ENCODE measurements at places on chromosomes 13 and 19.

DNA sequence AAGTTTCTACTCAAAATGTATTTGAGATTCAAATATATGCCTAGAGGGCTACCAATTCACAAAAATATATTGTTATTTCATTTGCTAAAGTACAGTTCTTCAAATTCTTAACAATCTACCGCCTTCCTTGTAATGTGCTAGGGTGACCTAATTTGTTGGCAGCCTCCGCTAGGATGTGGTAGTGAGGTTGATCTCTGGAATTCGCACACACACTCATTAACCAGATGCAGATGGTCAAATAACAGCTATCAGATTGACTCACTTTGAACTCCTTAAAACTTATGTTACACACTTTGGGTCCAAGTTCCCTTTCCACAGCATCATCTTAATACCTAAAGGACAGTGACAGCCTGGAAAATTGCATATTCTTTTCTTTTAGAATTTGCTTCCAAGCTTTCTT lies 367.3 kb downstream of the DCT start:
- no peak for DNase-seq

DNA sequence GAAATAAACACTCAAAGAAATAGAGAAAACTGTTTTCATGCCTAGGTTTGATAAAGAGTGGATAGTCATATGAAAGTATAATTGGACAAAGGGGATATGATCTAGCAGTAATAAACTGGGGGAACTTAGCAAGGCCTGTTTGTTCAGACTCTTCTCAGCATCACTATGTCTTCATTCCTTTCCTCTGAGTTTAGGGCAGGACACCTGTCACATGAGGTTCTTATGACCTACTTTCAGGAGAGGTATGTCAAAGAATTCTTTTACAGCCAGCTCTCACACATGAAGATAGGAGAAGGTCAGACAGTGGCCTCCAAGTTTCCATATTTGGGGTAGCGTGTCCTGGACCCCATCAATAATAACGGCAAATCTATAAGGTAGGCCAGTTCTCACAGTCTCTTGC lies 11.4 kb upstream of the RFXAP start:
- DNase-seq = no peak

- DNase-seq = no peak
Measured at GRCh38 chr13:56352361-56352760, 788.4 kb upstream of the PRR20A start.

DNA sequence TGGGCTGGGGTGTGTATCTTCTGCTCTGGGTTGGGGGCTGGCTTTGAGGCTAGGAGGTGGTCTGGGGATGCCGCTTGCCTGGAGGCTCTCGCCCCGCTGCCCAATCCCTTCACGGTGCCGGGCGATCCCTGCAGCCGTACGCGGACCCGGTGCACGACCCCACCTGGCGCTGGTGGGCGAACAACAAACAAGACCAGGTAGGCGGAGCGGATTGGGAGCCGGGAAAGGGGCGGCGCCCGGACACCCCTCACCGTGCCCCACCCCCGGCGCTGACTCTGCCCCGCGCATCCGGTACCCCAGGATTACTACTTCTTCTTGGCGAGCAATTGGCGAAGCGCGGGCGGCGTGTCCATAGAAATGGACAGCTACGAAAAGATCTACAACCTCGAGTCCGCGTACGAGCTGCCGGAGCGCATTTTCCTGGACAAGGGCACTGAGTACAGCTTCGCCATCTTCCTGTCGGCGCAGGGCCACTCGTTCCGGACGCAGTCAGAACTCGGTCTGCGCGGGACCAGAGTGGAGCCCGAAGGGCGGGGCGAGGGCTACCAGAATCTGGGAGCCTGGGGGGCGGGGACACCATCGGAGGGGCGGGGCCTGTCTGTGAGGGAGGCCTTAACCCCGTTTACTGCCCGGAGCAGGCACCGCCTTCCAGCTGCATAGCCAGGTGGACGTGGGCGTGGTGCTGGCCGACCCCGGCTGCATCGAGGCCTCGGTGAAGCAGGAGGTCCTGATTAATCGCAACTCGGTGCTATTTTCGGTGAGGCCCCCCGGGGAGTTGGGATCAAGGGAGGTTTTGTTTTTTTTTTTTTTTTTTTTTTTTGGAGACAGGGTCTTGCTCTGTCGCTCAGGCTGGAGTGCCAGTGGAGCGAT lies 12.1 kb upstream of the PSMD8 start:
- peak; percentile 86 for DNase-seq

DNA sequence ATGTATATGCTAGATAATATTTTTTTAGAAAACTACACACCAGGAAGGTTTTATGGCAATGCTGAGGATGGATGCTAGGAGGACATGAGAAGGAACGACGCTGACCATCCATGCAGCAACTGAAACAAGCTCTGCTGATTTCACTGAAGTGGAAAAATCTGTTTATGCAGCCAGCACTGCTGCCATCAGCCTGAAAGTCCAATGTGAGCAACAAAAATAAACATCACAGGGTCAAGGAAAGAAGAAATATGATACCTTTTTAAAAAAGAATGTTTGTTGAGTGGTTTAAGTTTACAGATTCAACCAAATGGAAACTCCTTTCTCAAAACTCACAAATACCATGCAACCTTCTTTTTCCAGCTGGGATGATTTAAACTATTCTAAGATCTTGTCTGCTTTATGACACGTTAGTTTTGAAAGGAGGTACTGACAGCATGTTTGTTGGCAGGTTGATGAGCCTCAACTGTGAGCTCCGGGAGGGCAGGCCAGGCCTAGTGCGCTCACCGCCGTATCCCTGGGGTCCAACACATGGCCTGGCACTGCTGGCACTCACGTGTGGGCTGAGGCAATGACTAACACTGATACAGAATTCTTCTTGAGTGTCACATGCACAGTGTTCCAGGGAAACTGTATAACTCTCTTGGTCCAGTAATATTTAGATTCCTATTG lies 46.8 kb downstream of the LATS2 start:
- DNase-seq = no peak

DNA sequence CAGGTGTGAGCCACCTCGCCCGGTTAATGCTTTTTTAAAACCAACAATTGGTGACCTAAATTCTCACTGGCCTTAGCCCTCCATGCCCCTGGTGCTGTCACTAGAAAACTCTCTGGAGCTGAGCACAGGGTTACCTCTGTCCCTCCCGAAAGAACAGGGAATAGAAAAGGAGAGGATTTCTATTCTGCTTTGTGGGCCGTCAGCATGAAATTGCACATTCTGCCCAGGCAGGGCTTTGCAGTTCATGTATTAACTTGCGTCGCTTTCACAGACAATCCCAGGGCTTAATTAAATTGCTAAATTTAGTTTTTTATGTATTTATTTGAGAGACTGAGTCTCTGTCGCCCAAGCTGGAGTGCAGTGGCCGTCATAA lies 583 bp upstream of the ZNF480 start:
- DNase-seq = no peak

Data from NCI-H748 treated with DMSO at 0.1 percent for 48 hours (cell line).